NAMALWA (cell line): ENCODE measurements at places on chromosomes 1 and 21.

- no peak for DNase-seq
Measured at GRCh38 chr1:171141688-171142415, 43.2 kb upstream of the FMO2 start.

- no peak for DNase-seq
Measured at GRCh38 chr1:67580691-67581403, 104.2 kb upstream of the GADD45A start.

- DNase-seq: peak; percentile 43
Measured at GRCh38 chr1:58782178-58783089, 1.4 kb downstream of the JUN start.

DNA sequence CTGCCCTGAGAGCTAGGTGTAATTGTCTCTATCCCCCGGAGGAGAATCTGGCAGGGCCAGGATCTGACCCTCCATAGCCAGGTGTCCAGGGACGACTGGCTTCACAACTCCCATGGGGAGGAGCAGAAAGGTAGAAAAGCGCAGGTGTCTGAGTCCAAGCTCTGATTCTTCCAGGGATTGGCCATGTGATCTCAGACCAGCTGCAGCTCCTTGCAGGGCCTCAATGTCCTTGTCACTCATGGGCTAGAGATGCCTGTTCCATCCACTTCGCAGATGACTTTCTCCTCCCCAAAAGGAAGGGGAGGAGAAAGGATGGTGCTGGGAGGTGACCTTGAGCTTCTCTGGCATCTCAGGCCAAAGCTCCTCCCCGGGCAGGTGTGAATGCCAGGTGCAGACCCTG is 22.7 kb downstream of the HSPG2 start:
- DNase-seq: no peak

DNA sequence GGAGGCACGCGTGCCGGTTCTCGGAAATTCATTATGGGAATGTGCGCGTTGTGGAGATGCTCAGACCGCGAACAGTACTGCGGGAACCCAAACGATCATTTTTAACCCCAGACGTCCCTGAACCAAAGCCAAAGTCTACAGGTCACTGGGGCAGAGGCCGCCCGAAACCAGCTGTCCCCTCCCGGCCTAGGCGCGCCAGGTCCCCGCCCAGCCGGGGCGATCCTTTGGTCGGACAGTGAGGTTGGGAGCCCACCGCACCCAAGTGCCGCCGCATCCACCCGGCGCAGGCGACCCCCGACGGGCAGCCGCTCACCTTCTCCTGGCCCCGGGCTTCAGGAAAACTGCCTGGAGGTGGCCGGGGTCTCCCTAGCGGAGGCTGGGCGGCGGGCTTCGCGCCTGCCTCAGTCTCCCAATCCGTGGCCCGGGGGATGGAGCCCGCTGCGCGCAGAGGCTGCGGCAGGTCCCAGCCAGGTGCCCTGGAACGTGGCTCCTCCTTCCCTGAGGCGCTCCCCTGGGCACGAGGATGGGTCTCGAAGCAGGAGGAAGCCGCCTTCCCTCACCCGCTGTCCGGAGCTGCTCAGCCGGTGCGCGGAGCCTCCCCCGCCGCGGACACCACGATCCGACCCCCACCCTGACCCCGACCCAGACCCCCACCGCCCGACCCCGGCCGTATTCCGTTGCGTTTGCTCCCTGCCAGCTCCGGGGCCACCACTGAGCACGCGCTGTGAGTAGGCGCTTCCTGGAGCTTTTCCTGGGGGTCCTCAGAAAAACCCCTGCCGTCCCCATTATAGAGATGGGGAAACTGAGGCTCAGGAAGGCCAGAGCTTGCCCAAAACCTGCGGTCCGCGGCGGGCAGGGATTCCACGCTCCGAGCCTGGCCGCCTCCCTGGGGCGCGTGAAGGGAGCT is 8.1 kb upstream of the SLX9 start:
- no peak for DNase-seq

DNA sequence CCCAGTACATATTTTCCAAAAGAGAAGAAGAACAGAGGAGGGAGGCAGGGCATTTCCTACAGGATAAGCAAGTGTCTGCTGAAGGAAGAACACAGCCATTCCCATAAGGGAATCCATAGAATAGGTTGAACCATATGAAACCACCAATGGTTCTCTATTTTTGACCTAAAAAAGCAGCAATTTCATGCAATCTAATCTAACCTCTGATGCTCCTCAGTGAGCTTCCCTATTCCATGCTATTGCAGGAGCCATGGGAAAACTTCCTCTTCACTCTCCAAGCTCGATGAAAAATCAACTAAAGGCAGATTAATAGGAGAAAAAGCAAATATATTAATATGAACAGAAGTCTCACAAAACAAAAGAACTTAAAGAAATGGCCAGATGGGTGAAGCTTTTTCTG is 50.5 kb downstream of the SIPA1L2 start:
- no peak for DNase-seq

DNA sequence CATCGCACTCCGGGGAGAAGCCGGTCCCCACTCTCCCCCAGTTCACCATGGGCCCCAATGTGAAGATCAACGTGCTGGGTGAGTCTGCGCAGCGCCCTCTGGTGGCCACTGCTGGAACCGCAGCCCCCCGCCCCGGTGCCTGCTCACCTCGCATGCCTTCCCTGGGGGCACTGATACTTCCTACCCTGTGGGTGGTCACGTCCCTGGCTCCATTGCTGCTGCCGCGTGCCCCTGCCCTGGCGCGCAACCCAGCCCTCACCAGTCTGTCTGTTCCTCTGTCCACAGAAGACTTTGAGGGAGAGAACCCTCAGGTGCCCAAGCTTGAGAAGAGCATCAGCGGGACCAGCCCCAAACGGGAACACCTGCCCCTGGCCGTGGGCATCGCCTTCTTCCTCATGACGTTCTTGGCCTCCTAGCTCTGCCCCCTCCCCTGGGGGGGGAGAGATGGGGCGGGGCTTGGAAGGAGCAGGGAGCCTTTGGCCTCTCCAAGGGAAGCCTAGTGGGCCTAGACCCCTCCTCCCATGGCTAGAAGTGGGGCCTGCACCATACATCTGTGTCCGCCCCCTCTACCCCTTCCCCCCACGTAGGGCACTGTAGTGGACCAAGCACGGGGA is 7.6 kb downstream of the EFNA3 start:
- peak; percentile 90 for DNase-seq

DNA sequence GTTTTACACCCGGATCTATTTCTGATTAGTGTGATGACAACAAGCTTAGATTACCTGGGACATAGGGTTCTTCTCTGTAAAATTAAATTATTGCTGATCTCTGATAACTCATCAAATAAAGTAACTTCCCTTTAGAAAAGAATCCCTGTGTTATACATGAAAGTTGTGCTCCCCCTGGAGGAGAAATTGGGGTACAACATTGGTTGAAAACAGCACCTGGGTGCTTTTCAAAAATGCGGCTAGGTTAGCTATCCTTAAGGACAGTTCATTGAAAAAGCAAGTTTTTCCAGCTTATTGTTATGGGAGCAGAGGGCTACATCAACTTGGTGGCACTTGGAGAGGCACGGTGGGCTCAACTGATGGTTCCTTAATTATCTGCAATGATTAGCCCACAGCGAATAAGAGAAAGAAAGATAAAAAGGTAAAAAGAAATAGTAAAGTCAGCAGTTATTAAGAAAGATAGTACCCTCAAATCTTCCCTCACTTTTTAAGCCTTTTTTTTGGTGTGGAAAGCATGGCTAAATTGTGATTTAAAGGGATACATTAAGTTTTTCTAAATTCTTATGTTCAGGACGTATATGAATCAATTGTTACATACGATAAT is 97.8 kb downstream of the FMN2 start:
- peak; percentile 69 for DNase-seq

DNA sequence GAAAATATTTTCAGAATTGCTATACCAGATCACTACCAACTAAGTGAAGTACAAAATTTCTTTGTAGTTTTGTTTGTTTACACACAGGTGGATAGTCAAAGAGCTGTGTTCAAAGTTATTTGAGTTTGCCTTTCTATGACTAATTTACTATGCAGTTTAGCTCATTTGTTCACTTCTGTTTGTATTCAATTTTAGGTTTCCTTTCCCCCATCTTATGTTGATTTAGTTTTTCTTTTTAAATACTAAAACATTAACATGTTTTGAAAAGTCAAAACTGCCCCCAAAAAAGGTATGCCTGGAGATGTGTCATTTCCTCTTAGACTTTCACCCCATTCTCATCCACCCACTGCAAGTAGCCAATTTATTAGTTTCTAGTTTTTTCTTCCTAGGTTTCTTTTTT is 18.7 kb upstream of the RIPPLY3 start:
- DNase-seq: no peak
